Endothelial cell (in vitro differentiated cells): ENCODE measurements at places on chromosomes 16 and 17. TPM values are rescaled to one million over a fixed set of nuclear protein-coding genes. Genes with fewer than 3 reads are reported as not detected.
A peak's percentile ranks its signal among the peaks of the same experiment; 100 is the strongest.

The FNDC8 gene
- total RNA-seq: not detected

The MLKL gene
- total RNA-seq: 12.3 TPM

The HYDIN gene
- 2.5 TPM for total RNA-seq

The SYT17 gene
- total RNA-seq: 16.4 TPM

The CSH1 gene
- total RNA-seq: not detected

The SRCAP gene
- total RNA-seq: 62.2 TPM

DNA sequence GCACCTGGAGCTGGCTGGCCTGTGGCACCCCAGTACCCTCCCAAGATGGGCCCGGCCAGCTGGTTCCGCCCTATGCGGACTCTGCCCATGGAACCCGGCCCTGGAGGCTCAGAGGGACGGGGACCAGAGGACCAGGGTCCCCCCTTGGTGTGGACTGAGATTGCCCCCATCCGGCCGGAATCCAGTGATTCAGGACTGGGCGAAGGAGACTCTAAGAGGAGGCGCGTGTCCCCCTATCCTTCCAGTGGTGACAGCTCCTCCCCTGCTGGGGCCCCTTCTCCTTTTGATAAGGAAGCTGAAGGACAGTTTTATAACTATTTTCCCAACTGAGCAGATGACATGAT lies 12.0 kb downstream of the TBX21 start:
- no peak for DNase-seq
- H3K4me1 ChIP-seq: peaks cover 7% of the 10 kb centered on the region
- H3K27ac ChIP-seq: no peak overlapping the region

- H3K27ac ChIP-seq: no peak overlapping the region
- no peak for DNase-seq
- peaks cover 6% of the 10 kb centered on the region for H3K27me3 ChIP-seq
- H3K4me1 ChIP-seq: peaks cover 22% of the 10 kb centered on the region
- H3K4me3 ChIP-seq: no peak overlapping the region
Measured at GRCh38 chr17:2549392-2550211, 37.9 kb upstream of the METTL16 start.

GRCh38 chr16:12087901-12088421 lies 111.4 kb downstream of the SNX29 start:
- H3K27ac ChIP-seq: peak overlapping the region; percentile 78
- no peaks in the 10 kb centered on the region for H3K36me3 ChIP-seq
- H3K4me1 ChIP-seq: peaks cover 45% of the 10 kb centered on the region
- peaks cover 8% of the 10 kb centered on the region for H3K27me3 ChIP-seq
- H3K4me3 ChIP-seq: no peak overlapping the region

DNA sequence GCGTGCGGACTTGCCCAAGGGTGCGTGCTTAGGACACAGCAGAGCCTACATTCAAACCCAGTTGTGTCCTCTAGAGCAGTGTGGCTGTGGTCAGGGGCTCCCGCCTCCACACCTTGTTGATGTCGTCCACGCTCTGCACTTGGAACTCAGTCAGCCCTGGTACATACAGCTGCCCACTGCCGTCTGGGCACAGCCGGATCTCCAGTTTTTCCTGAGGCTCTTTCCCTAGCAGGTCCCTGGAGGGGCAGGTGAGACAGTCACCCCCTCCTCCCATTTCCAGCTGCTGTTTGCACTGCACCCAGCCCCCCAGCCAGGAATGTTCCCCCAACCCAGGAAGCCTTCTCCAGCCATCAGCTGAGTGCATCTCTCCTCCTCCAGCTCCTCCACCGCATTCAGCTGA lies 25.7 kb downstream of the KATNB1 start:
- H3K36me3 ChIP-seq: peaks cover 9% of the 10 kb centered on the region
- H3K4me1 ChIP-seq: no peaks in the 10 kb centered on the region
- H3K27me3 ChIP-seq: peaks cover 8% of the 10 kb centered on the region
- no peak for DNase-seq
- H3K27ac ChIP-seq: peak overlapping the region; percentile 13

DNA sequence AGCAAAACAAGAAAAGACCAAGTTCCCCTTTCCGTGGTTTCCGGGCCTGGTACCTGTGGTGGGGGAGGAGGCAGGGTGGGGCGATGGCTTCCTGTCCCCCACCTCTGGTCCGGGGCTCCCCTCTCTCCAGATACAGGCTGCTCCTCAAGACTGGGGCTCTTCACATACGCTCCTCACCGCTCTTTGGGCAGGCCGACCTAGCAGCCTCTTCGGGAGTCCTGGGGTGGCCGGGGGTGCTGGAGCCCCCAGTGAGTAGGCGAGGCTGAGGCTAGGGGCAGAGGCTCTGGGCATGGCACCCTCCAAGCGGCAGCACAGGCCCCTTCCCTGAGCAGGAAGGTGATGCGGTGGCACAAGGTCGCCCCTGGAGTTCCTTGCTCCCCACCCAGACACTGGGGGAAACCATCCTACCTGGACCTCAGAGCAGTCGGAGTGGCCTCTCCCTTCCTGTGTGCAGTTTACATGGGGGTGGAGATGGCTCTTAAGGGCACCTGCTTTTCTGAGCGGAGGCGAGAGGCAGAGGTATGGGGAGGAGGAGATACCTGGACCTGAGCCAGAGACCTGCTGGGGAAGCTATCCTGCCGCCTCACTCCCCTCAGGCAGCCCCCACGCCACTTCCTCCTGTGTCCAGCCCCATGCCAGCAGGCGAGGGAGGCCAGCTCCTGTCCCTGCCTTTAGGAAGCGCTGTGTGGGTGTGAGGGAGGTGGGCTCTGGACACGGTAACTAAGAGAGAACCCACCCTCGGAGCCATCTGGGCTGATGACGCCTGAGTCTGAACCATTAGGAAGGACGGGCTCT lies 891 bp downstream of the CORO1A start:
- H3K4me1 ChIP-seq: no peaks in the 10 kb centered on the region
- no peak for DNase-seq
- peaks cover 9% of the 10 kb centered on the region for H3K27me3 ChIP-seq
- H3K27ac ChIP-seq: no peak overlapping the region
- no peaks in the 10 kb centered on the region for H3K36me3 ChIP-seq
- peak overlapping the region; percentile 47 for H3K4me3 ChIP-seq

DNA sequence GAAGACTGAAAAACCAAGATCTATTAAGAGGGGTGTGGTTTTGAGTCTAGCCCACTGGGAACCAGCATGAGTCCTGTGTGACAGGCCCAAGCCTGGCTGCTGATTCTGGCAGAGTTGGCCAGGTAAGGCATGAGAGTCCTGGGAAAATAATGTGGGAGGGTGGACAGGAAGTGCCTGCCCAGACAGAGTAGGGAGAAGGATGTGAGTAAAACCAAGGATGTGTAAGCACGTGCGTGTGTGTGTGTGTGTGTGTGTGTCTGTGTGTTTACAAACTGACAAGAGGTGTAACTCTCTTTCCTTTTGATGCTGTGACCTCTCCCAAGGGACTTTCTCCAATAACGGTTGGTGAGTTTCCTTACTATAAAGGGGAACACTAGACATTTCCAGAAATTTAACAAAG lies 15.6 kb upstream of the TEX2 start:
- no peak overlapping the region for H3K4me3 ChIP-seq
- peak overlapping the region; percentile 45 for H3K27ac ChIP-seq
- no peaks in the 10 kb centered on the region for H3K27me3 ChIP-seq
